ENCODE measurements at places on chromosomes 2 and 18. TPM values are rescaled to one million over a fixed set of nuclear protein-coding genes. Genes with fewer than 3 reads are reported as not detected.

The SAP130 gene
- polyA plus RNA-seq = 25.0 TPM

The ERCC3 gene
- 79.8 TPM for polyA plus RNA-seq

DNA sequence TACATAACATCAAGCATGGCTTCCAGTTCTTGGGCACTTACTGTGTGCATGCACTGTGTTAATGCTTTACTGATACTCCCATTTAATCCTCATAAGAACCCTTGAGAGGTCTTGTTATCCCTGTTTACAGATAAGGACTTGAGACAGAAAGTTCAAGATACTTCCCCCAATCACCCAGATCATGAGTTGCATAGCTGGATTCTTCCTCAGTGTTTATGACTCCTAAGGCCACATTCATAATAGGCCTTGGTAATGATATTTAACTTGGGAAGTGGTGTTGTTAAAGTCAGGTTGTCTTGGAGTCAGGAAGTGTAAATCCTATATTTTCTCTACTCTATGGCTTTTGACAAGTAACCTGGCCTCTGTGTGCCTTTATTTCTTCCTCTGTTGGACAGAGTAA is 22.7 kb downstream of the NOSTRIN start:
- no peak for DNase-seq

DNA sequence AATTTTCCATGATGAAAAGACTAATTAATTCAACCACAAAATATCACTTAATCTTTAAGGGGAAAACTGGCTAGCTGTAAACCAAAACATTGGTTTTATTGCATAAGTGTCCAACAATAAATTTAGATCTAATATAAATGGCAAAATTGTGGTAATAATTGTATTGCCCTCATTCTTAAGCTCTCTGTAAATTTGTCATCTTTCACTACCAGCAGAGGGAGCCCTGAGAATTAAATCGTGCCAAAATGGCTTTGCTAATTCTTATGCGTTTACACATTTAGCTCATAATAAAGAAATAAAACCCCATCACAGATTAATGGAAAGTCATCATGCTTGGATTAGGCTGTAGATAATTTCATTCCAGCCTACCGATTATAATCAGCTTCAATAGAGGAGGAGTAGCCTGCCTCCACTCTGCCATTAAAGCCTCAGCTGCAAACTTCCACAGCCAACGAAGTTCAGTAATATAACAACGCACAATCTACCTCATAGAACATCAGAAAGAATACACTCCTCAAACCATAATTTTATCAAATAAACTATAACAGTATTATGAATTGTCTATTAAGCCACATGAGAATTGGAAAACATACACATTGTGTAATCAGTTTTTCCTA is 70.0 kb upstream of the ATP5MC3 start:
- no peak for DNase-seq

DNA sequence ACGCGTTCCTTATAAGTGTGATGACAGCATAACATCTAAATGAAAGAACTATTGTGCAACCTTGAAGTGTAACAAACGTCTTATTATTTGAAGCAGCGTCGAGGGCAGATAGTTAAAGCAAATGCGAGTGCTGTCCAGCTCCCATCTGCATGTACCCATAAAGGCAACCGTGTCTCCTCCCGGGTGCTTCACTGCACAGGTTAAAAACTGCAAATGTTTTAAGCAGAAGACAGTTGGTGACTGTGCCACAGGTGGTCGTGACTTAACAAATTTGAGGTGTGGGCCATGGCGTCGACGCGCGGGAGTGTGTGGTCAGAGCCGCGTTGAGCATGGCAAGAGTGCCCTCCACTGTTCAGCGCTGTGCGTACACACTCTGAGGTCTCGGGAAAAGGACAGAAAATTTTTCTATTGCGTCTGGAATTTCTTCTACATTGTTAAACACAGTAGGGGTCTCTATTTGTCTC is 6.4 kb downstream of the SALL3 start:
- no peak for DNase-seq

DNA sequence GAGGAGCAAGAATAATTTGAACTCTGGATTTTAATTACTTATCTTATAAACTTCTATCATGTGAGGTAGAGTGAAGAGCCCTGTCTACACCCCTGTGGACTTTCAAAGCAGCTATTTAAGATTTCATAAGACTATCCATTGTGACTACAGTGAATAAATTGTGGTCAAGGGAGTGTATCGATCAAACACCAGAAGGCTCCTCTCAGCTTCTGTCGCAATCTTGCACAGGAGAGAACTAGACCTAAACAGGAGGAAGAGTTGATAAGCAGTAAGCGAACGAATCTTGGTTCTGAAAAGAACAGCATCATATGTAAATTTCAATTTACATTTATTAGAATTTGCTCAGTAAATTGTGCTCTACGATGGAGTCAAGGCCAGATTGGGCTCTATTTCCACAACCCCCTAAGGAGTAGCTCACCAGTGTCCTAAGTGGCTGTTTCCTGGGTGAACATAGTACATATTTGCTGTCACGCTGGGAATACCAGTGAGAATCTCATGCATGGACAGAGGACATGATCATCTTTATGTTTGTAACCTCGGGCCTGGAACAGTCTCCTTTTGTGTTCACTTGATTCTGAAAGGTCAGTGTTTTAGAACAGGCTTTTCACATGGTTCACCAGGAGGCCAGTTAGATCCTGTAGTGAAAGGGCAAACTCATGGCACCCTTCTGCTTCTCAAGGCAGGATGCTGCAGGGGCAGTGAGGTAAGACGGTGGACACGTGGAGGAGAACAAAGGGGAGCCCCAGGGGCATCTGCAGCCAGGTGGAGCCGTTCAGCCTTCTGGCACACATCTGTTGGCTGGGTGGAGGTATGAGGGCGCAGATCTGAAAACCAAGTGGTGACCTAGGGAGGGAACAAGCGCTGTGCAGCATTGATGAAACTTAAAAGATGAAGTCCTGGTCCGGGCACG is 33.3 kb downstream of the NPAS2 start:
- no peak for DNase-seq

- DNase-seq = no peak
Observed at GRCh38 chr2:237471438-237472186, 15.4 kb upstream of the MLPH start.

The CLIP4 gene
- polyA plus RNA-seq = 29.6 TPM

- no peak for DNase-seq
Observed at GRCh38 chr2:203804070-203804469, 63.5 kb upstream of the CTLA4 start.

The GULP1 gene
- 66.6 TPM for polyA plus RNA-seq

DNA sequence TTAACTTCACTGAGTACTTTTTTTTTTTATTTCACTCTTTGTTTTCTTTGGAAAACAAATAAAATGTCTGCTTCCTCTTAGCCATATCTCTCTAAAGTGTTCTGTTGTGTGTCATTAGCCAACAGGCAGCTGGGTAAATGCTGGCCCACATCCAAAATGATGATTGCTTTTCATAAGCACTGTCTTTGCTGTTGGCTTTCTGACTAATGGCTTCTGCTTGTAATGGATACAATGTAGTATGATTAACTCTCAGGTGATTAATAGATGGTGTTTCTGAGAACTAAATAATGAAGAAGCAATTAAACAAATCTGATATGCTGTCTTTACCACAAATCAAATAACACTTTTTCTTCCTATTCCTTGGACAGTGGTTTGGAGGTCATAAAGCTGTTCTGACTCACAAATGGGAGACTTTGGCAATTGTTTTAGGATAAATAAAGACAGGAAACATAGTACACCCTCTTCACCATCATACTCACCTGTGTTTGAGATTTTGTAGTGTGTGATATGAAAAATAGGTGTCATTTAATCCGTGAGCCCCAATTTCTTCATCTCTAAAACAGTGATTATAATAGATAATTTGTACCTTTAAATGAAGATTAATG is 888.4 kb downstream of the TSN start:
- DNase-seq = no peak

The TMEM150A gene
- polyA plus RNA-seq = 34.4 TPM

The GRHL1 gene
- 5.0 TPM for polyA plus RNA-seq

GRCh38 chr18:51163543-51163942 is 33.9 kb downstream of the MEX3C start:
- DNase-seq = no peak

GRCh38 chr2:128791120-128791984 is 472.7 kb upstream of the HS6ST1 start:
- no peak for DNase-seq

DNA sequence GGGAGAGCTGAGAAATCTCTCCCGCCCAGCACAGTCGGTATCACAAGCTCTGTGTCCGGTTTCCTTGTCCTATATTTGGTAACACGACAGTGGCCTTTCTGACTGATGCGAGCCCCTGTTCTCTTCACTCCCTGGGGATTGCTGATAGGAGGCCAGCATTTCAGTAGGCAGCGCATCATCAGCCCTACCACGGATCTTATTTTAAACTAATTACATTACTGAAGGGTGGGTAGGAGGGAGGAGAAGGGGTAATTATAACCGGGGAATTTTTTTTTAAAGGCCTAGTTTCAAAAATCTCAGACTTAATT is 125.6 kb upstream of the LGALSL start:
- DNase-seq = no peak

The RAB31 gene
- polyA plus RNA-seq = 30.4 TPM

The XRCC5 gene
- polyA plus RNA-seq = 335 TPM

DNA sequence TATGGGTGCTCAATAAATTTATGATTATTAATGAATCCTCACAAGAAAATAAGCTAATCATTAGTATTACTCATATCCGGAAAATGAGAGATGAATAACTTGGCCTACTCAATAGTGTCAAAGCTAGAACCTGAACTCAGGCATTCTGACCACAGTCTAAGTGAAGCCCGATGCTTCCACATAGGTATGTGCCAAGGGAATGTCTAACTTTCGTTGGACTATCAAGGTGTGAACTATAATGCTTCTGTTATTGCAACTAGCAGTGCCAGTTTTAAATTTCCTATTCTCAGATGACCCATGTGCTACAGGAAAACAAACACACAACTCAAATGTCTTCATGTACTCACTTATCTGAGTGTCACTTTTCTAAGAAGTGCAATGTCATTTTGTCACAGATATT is 1.8 kb downstream of the BARD1 start:
- DNase-seq = no peak

- DNase-seq = no peak
Observed at GRCh38 chr18:27964811-27965210, 212.1 kb downstream of the CDH2 start.

DNA sequence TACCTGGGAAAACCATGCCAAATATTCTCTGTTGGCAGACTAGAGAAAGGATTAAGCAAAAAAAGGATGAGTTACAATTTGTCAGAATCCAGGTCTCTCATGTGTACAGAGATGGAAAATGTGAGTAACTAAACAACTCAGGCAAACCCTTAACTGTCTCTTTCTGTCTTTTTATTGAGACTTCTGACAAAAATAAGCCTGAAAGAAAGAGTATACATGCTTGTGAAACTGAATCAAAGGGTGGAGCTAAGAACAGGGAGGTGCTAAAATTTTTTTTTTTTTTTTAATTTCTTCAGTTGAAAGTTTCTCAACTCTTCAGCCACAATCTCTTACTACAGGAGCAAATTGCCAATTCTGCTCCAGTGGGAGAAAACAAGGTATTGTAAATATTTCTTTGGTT is at the start of gene SERPINB10:
Gene SERPINB10 (plus strand): TSS at position 295 of the 400 bp plus-strand sequence. CDS start 7,553 bp downstream, outside the sequence.
- DNase-seq = no peak

All from renal cortex interstitium (tissue), 15 donors.